ENCODE measurements at places on chromosomes 16 and 17. TPM values are rescaled to one million over a fixed set of nuclear protein-coding genes. Genes with fewer than 3 reads are reported as not detected.

The HLF gene
- total RNA-seq = under 0.01 TPM

- no peak for DNase-seq
- H3K27me3 ChIP-seq = no peaks in the 10 kb centered on the region
- H3K27ac ChIP-seq = no peak overlapping the region
These were observed 97.0 kb upstream of the DNAH17 start for GRCh38 chr17:78674156-78674555.

GRCh38 chr16:87352818-87353217 is 30.8 kb downstream of the FBXO31 start:
- H3K4me1 ChIP-seq = peaks cover 7% of the 10 kb centered on the region
- DNase-seq = peak; percentile 41
- H3K27ac ChIP-seq = no peak overlapping the region
- peaks cover 21% of the 10 kb centered on the region for H3K36me3 ChIP-seq
- H3K4me3 ChIP-seq = no peak overlapping the region

The AIPL1 gene
- total RNA-seq = not detected

GRCh38 chr17:49357516-49357915 is 4.5 kb downstream of the ZNF652 start:
- peaks cover 29% of the 10 kb centered on the region for H3K4me1 ChIP-seq
- no peak overlapping the region for H3K4me3 ChIP-seq
- no peaks in the 10 kb centered on the region for H3K36me3 ChIP-seq
- H3K27ac ChIP-seq = no peak overlapping the region
- no peak for DNase-seq
- H3K27me3 ChIP-seq = no peaks in the 10 kb centered on the region

DNA sequence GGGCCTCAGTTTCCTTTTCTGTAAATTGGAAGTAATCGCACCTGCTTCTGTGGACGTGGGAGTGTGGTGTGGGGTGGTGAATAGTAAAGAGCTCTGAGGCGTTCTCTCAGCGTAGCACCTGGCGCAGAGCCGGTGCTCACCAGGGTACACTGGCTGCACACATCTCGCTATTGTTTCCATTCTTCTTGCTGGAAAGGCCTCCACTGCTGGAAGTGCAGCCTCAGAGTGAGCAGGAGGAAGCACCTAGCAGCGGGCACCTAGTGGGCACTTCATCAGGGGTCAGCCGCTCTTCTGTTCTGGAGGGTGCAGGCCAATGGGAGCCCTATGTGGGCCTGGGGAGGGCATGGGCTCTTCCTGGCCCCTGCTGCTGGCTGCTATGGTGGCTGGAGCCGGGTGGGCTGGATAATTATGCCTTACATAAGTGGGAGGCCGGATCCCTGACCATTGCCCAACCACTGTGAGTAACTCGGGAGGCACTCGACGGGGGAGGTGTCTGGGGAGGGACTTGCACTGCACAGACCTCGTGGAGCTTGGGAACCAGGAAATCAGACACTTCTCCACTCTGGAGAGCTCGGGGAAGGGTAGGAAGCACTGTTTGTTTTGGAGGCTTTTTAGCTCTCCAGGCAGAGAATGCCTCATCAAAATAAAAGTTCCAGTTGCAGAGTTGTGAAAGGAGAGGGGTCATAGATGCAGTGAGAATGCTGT is 1.7 kb downstream of the MAP2K3 start:
- peak overlapping the region; percentile 86 for H3K4me3 ChIP-seq
- H3K27me3 ChIP-seq = no peaks in the 10 kb centered on the region
- H3K36me3 ChIP-seq = peaks cover 13% of the 10 kb centered on the region
- DNase-seq = peak; percentile 100

The CDH5 gene
- 0.72 TPM for total RNA-seq

DNA sequence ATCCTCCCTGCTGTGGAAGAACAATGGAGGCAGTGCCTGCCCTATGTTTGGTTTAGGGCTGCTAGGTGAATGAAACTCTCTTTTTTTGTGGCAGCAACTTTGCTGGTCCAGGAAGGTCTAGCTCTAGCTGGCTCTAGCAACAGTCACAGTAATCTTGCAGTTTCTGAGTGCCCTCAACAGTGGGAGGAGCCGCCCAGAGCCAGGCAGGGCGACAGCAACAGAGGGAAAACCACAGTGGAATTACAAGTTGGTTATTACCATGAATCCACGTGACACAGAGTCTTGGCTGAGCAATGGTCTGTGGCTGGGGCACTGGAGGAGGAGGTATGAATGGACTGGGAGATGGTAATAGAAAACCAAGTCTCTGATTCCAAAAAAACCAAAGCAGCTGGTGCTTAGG is 10.3 kb downstream of the HSPB9 start:
- peaks cover 36% of the 10 kb centered on the region for H3K36me3 ChIP-seq
- peak overlapping the region; percentile 77 for H3K27ac ChIP-seq
- peak overlapping the region; percentile 21 for H3K4me3 ChIP-seq

The KIF1C gene
- 54.8 TPM for total RNA-seq

The HAS3 gene
- total RNA-seq = 1.4 TPM

The TBC1D3K gene
- total RNA-seq = not detected

- no peaks in the 10 kb centered on the region for H3K4me1 ChIP-seq
- DNase-seq = no peak
- H3K4me3 ChIP-seq = no peak overlapping the region
These were observed 238.9 kb downstream of the TOX3 start for GRCh38 chr16:52308051-52308450.

The CCL1 gene
- not detected for total RNA-seq

Data from osteoblast (primary cell).